ENCODE measurements at places on chromosomes 13 and 19.

GRCh38 chr19:57552432-57552831 is 7.2 kb downstream of the ZNF550 start:
- DNase-seq = no peak

DNA sequence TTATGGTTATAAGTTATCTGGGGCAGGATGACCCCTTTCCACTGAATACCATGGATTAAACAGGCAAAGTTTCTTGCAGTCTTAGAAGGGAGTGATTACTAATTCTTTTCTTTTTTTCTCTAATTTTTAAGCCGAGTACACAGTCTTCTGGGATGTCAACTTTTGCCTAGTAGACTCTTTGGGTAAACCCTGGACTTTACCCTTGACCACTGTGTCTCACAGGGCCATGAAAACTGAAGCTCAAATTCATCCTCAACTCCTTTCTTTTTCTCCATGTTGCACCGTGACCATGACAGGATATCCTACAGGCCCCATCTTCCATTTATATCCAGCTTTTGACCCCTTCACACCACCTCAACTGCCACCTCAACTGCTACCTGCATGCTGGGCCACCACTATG is 51.8 kb downstream of the GJA3 start:
- no peak for DNase-seq

DNA sequence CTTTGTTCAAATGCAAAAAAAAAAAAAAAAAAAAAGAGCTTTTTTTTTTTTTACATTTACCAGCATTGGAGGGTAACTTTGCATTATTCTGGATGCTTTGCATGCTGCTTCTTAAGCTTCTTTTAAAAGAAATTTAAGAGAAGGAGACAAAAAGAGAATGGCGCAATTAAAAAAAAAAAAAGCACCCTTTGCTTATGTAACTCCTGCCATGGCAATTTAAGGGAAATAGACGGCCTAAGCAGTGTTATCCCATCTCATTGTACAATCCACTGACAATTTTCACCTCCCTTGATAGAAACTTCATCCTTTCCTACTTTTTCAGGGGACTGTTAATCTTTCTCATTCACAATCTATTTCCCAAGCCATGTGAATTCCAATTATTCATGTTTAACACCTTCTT is 129.8 kb downstream of the KCTD12 start:
- no peak for DNase-seq

GRCh38 chr13:20144141-20144850 is 16.6 kb downstream of the GJA3 start:
- DNase-seq = no peak

GRCh38 chr13:36673838-36674326 is at the start of gene SERTM1:
SERTM1 (plus strand) TSS chr13:36674020; CDS start chr13:36695079, 21,059 bp downstream.
- no peak for DNase-seq

DNA sequence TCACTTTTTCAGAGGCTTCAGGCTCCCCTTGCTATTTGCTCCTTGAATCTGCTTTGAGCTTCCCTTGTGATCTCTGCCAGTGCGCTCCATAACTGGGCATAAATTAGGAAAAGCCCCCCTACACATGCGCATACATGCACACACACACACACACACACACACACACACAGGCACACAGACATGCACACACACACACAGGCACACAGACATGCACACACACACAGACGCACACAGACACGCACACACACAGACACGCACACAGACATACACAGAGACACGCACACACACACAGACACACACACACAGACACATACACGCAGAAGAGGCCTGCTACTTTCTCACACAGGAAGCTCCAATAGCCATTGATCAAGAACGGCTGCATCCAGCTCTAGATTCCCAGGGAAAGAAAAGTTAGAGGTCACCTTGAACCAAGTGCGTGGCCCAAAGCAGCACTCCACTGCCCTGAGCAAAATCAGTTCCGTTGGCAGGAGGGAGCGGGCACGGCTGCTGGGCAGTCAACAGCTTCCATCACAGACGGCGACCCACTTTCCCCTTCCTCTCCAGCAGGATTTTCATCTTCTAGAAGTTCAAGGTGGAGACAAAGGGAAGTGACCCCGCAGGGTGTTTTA is 145.6 kb downstream of the DPF1 start:
- no peak for DNase-seq

GRCh38 chr19:32415669-32416068 is 10.1 kb downstream of the DPY19L3 start:
- no peak for DNase-seq

- DNase-seq = no peak
These were observed 12.2 kb upstream of the KCTD15 start for GRCh38 chr19:33784432-33784831.

DNA sequence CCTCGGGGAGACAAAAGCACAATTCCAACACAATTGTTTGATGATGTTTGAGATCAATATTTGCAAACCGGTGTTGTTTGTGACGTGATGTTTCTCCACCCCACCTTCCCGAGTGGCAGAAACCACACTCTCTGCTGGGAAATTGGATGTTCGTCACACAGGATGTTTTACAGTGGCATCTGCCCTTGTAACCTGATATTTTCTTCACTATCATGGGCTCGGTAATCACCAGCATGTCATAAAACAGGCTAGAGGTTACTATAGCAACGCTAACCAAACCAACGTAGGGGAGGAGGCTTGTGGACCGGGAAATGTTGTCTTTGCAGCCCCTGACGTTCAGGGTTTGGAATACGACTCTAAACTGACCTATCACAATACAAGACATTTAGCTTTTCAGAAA is 454.5 kb downstream of the IRS2 start:
- DNase-seq = no peak

GRCh38 chr19:6779206-6779605 is 6.7 kb downstream of the VAV1 start:
- DNase-seq = no peak

DNA sequence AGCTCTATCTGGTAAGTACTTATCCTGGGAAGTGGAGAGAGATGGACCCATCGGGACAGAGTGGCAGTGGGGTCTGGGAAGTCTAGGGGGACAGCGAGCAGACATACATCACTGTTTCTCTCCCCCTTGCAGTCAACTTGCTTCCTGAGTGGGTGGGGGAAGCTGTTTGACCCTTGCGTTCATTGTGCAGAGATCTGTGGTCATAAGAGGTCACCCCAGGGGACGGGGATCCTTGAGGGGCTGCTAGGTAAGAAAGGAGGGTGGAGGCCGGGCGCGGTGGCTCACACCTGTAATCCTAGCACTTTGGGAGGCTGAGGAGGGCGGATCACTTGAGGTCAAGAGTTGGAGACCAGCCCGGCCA is 474 bp downstream of the ARHGEF18 start:
- DNase-seq = no peak

DNA sequence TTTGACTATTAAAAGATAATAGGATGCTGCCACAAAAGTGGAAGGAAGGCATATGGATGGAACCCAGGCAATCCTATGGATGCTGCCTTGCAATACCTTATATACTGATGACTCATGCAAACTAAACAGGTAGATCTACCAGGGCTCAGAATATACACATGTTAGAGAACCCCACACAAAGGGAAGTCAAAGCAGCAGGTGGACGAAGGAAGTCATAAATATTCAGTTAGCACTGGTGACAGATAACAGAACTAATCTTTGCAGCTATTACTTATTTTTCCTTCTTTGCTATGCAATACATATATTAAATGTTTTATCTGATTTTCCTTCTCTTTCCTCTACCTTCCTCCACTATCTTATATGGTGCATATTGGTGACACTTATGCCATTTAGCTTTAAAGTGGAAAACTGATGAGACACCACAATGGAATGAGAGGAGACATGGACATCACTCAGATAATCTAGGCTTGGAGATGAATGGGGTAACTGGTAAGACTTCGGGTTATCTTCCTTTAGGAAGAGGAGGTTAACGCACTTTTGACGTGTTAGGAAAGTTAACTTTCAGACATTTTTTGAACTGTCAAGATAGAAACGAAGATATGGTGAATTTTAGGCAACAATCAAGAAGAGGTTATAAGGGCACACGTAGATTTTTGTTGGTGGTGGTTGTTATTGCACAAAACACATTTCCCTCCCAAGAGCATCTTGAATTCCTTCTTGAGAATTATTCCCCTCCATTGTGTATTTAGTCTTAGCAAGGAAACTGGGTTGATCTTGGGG is 39.8 kb upstream of the MBNL2 start:
- no peak for DNase-seq

GRCh38 chr19:53045536-53045935 is 996 bp downstream of the ERVV-2 start:
- no peak for DNase-seq

- DNase-seq = peak; percentile 67
These were observed at the start of gene MAP1S for GRCh38 chr19:17718947-17719711. MAP1S (plus strand) TSS chr19:17719480; CDS start chr19:17719503, 23 bp downstream.

- DNase-seq = no peak
These were observed 9.5 kb downstream of the LSM4 start for GRCh38 chr19:18313398-18313797.

GRCh38 chr13:50561739-50562138 is 281.8 kb downstream of the DLEU7 start:
- no peak for DNase-seq

GRCh38 chr13:20415306-20415679 is 110.4 kb downstream of the CRYL1 start:
- no peak for DNase-seq

- no peak for DNase-seq
These were observed 9.2 kb upstream of the FBN3 start for GRCh38 chr19:8158411-8159074.

- DNase-seq = no peak
These were observed 46.8 kb downstream of the LATS2 start for GRCh38 chr13:21014502-21015170.

Measured in activated T-cell treated with anti-CD3 and anti-CD28 coated beads for 48 hours (primary cell).